ENCODE measurements at places on chromosomes 4 and X.

- no peak for DNase-seq
Observed at GRCh38 chr4:151563194-151563593, 154.2 kb downstream of the FHIP1A start.

DNA sequence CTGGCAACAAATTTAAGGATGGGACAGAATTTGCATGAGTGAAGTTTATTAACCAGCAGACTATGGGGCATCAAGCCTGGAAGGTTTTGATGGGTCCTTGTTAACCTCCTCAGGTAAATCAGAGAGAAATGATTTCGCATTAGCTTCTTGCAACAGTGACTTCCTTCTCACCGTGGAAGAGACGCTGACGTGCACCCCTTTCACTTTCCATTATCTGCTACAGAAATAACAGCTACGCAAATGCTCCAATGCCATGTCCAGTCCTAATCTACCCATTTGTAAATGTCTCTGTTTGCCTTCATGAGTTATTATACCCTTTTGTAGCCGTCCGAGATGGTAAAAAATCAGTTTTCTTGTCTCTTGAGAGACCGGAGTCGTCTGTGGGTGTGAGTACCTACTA is 100.3 kb downstream of the SLC34A2 start:
- no peak for DNase-seq

DNA sequence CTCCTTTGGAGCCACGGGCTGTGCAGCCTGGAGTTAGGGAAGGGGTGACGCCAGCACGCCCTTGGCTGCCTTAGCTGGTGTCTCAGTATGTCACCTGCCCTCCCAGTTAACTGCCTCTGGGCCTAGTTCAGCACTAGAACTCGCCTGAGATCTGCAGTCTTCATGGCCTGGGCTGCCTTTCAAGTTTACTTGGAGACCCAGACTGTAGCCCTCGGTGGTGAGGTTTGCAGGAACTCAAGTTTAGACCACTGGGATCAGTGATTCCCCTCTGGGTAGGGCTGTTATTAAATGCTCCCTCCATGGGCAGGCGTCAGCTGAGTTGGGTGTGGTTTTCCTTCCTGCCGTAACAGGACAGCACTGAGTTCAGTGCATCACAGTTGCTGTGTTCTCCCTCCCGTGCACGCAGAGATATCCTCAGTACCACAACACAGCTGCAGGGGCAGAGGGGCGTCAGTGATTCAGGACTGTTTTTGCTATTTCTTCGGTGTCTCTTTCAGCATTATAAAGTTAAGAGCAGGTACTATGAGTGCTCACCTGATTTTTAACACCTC is 30.5 kb downstream of the PLAC8 start:
- peak; percentile 15 for DNase-seq

DNA sequence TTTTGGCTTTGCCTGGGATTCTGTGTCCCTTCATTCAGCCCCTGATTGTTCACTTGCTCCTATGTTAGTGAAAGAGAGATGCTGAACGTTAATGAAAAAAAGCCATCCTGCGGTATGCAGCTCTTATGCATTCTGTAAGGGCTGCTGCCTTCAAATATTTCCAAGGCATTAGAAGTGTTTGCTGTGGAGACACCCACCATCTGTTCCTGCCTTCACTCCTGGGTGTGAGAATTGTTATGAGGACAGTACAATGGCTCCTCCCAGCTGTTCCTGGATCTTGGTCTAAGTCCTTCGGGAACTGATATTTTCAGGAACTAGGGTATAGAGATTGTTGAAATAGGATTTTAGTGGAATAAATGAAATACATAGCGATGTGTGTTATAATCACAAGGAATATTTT is 427.1 kb upstream of the FAM47C start:
- no peak for DNase-seq

- DNase-seq: no peak
Observed at GRCh38 chrX:68045008-68045577, 388.2 kb downstream of the OPHN1 start.

GRCh38 chrX:139974471-139974870 is 9.2 kb upstream of the CXorf66 start:
- DNase-seq: no peak

GRCh38 chr4:184292877-184293276 is 75.2 kb upstream of the ENPP6 start:
- DNase-seq: no peak

- peak; percentile 23 for DNase-seq
Observed at GRCh38 chr4:87657525-87657924, 7.4 kb downstream of the DMP1 start.

- no peak for DNase-seq
Observed at GRCh38 chrX:110143454-110144210, 140.7 kb downstream of the TMEM164 start.

DNA sequence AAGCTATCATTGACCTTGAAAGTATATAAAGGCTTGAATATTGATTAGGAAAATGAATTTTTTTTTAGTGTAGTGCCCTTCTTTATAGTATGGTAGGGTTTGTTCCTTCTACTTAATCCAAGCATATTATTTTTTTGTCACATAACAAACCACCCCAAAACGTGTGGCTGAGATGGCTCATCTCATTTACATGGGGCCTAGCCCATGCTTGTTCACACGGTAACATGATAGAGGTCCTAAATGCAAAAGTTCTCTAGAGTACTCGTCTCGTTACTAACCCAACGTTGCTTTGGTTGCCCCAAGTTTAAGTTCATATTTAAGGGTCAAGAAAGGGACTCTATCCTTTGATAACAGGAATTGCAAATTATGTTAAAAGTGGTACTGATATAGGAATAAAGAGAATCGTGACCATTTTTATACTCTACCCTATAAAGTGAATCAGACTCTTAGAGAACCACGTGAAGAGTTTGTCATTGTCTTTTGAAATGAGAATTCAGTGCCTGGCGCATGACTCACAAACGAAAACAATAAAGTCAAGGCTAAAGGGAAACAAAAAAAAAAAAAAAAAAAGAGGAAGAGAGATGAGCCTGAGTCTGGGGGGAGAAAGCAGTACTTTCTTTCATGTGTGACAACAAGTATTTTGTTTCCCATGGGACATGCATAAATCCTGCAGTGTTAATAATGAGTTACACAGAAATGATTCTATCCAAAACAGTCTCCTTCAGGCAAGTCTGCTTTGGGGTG is 402.8 kb upstream of the NWD2 start:
- DNase-seq: peak; percentile 83

GRCh38 chr4:55016131-55016530 is 109.3 kb downstream of the KDR start:
- DNase-seq: no peak

- DNase-seq: no peak
Observed at GRCh38 chr4:173575482-173576152, 45.6 kb upstream of the HAND2 start.

DNA sequence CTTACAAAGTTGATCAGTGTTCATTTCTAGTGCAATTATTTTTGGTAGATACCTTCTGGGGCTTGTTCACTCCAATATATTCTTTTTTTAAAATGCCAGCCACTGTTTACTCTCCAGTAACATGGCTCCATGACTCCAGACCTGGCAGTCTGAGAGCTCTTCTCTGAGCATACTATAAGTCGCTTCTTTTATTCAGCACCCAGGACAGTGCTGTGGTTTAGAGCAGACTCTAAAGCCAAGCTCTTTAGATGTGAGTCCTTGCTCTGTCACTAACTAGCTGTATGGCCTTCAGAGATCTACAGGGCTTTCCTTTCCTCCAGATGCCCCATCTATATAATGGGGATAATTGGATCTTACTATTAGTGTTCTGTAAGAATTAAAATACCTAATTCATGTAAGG is 200.2 kb upstream of the FAM241A start:
- DNase-seq: peak; percentile 15

GRCh38 chrX:142873214-142873613 is 152.5 kb upstream of the SPANXN4 start:
- DNase-seq: no peak
